G401 (cell line): ENCODE measurements at places on chromosomes 6 and 20. TPM values are rescaled to one million over a fixed set of nuclear protein-coding genes. Genes with fewer than 3 reads are reported as not detected.

The RIMS4 gene
- total RNA-seq: 8.3 and 10.9 TPM in 2 replicates

The TREM1 gene
- total RNA-seq: not detected in 2 replicates

The MYH7B gene
- 0.06 and 0.24 TPM in 2 replicates for total RNA-seq

The GFOD1 gene
- total RNA-seq: not detected in 2 replicates

The L3MBTL1 gene
- 3.0 and 17.9 TPM in 2 replicates for total RNA-seq

The SLC18B1 gene
- 10.8 and 15.5 TPM in 2 replicates for total RNA-seq

The GPR63 gene
- total RNA-seq: not detected in 2 replicates

The TSBP1 gene
- total RNA-seq: not detected in 2 replicates

The IPCEF1 gene
- not detected in 2 replicates for total RNA-seq
